Lung (tissue), 17 donors: ENCODE measurements at places on chromosomes 12 and 14. TPM values are rescaled to one million over a fixed set of nuclear protein-coding genes. Genes with fewer than 3 reads are reported as not detected.

Gene PDZRN4
- total RNA-seq: 0.37 TPM

Gene ZNF891
- total RNA-seq: 1.3 TPM

DNA sequence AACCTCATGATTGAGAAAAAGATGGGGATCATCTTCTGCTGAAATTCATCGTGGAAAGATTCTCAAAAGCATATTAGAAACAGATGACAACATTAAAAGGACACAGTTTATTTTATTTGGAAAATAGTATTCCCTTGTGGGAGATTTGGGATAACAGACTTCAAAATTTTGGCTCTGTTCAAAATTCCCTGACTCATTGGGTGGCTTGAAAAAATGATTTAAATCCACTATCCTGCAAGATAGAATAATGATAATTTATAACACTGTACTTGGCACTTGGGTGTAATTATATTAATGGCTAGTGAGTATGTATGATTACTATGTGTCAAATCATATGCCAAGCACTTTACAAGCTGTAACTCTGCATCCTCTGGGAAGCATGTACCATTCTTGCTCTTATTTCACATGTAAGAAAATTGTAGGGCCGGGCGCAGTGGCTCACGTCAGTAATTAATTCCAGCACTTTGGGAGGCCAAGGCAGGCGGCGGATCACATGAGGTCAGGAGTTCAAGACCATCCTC lies 128.8 kb downstream of the LMNTD1 start:
- no peak for DNase-seq

DNA sequence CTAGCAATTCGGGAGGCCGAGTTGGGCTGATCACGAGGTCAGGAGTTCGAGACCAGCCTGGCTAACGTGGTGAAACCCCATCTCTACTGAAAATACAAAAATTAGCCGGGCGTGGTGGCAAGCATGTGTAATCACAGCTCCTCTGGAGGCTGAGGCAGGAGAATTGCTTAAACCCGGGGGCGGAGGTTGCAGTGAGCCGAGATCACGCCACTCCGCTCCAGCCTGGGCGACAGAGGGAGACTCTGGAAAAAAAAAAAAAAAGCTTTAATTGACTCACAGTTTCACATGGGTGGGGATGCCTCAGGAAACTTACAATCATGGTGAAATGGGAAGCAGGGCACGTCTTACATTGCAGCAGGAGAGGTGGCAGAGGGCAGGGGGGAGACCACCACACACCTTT lies 30.6 kb upstream of the SLC2A3 start:
- no peak for DNase-seq

GRCh38 chr14:31952573-31952972 lies 124.5 kb upstream of the ARHGAP5 start:
- no peak for DNase-seq

- DNase-seq: no peak
These were observed 9.1 kb downstream of the PACS2 start for GRCh38 chr14:105323663-105324062.

DNA sequence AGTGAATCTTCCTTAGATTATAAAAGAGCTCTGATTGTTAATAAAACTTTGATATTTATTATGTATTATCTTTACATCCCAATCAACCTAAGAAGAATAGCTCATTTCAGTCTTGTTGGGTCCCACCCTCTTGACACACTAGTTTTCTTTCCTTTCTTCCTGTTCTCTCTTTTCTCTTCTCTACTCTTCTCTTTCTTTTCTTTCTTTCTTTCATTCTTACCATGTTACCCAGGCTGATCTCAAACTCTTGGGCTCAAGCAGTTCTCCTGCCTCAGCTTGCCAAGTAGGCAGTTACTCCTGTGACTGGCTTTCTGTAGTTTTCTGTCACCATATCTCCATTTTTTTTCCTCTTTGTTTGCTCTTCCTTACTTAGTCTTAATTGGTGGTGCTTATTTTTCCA lies 177.8 kb downstream of the MIPOL1 start:
- no peak for DNase-seq
